ENCODE measurements at places on chromosomes 12 and 14.

DNA sequence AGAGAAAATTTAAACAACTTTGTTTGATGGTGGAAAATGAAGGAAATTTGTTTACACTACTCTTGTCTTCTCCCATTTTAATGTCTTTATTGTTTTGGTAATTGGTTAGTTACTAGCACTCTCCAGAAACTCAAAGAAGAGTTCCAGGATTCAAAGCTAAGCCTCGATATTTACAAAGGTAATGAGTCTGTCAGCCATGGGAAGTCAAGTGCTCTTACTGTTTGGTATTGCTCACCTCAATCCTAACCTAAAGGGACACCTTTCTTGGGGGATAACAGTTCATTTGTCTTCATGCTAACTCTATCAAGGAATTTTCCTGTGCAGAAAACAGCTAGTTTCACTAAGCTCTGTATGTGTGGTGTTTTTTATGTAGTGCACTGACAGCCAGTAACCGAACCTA, 222.9 kb upstream of the LMO3 start:
- DNase-seq: no peak

GRCh38 chr14:105087308-105087962, 22.2 kb upstream of the GPR132 start:
- DNase-seq: peak; percentile 62

GRCh38 chr12:11853126-11853525, 203.7 kb downstream of the ETV6 start:
- DNase-seq: no peak

- no peak for DNase-seq
These were observed 154.9 kb downstream of the KIF26A start for GRCh38 chr14:104293231-104293841.

DNA sequence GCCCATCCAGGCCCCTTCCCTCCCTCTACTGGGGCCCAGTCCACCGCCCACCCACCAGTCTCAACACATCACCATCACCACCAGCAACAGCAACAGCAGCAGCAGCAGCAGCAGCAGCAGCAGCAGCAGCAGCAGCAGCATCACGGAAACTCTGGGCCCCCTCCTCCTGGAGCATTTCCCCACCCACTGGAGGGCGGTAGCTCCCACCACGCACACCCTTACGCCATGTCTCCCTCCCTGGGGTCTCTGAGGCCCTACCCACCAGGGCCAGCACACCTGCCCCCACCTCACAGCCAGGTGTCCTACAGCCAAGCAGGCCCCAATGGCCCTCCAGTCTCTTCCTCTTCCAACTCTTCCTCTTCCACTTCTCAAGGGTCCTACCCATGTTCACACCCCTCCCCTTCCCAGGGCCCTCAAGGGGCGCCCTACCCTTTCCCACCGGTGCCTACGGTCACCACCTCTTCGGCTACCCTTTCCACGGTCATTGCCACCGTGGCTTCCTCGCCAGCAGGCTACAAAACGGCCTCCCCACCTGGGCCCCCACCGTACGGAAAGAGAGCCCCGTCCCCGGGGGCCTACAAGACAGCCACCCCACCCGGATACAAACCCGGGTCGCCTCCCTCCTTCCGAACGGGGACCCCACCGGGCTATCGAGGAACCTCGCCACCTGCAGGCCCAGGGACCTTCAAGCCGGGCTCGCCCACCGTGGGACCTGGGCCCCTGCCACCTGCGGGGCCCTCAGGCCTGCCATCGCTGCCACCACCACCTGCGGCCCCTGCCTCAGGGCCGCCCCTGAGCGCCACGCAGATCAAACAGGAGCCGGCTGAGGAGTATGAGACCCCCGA, 6.8 kb upstream of the RNU7-1 start:
- no peak for DNase-seq
